ENCODE measurements at places on chromosomes 4 and X.

GRCh38 chr4:158016511-158016910 is 156.3 kb downstream of the GASK1B start:
- no peak overlapping the region for H3K4me3 ChIP-seq
- H3K4me1 ChIP-seq: no peaks in the 10 kb centered on the region
- no peak for DNase-seq
- H3K27ac ChIP-seq: no peak overlapping the region
- H3K36me3 ChIP-seq: no peaks in the 10 kb centered on the region

DNA sequence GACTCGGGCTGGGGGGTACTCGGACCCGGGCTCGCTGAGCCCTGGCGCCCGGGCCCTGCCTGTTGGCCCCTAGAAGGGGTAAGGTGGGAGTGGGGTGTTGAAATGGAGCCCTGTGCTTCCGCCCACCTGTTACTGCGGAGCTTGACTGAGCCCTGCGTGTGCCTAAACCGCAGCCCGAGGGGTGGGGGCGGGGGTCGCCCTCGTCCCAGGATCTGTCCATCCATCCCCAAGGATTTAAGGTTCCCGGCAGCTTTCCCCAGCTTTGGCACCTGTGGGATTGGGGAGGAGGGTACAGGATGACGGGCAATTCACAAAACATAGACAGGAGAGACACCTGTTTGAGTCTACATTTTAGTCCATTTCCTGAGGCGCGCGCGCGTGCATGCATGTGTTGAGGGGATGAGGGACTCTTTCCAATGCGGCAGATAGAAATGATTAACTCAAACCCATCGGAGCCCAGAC is 779 bp downstream of the GABRQ start:
- H3K36me3 ChIP-seq: no peaks in the 10 kb centered on the region
- H3K4me3 ChIP-seq: no peak overlapping the region
- H3K27me3 ChIP-seq: peaks cover 9% of the 10 kb centered on the region

DNA sequence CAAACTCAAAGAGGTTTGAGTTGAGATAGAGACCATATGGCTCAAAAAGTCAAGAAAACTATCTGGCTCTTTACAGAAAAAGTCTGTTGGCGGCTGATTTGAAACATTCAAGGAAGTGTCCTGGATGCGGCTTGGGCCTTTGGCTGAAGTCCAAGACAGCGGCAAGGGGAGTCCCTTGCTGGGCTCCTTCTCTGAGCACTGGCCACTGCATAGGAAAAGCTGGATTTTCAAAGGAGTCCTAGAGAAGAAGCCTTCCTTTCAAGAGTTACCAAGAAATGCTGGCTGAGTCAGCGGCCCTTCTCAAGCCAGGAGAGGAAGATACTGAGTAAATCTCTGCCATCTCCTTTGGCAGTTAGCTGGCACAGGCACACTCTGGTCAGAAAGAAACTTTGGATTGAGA is 12.1 kb downstream of the APLN start:
- H3K36me3 ChIP-seq: no peaks in the 10 kb centered on the region
- H3K27me3 ChIP-seq: no peaks in the 10 kb centered on the region
- no peaks in the 10 kb centered on the region for H3K4me1 ChIP-seq
- H3K27ac ChIP-seq: no peak overlapping the region
- DNase-seq: peak; percentile 85

DNA sequence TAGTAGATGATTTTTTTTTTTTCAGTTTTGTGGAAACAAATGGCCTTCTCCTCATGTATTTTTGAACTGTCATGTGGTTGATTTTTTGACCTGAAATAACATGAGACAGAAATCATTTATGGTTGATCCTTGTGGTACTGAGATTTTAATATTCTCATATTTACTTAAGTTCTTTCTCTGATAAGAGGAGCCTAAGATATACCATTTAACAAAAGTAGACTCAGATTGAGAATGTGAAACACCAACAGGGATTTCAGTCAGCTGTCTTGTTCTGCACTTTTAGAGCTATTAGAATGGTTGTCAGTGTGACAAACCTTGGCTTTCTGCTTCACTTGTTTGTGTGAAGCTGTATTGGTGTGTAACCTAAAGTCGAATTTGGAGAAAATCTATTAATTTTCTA is 575.7 kb downstream of the SPOCK3 start:
- H3K4me3 ChIP-seq: no peak overlapping the region
- H3K27me3 ChIP-seq: no peaks in the 10 kb centered on the region
- DNase-seq: no peak
- no peak overlapping the region for H3K27ac ChIP-seq
- no peaks in the 10 kb centered on the region for H3K4me1 ChIP-seq

- DNase-seq: peak; percentile 46
- H3K27ac ChIP-seq: no peak overlapping the region
- H3K27me3 ChIP-seq: no peaks in the 10 kb centered on the region
- no peak overlapping the region for H3K4me3 ChIP-seq
- no peaks in the 10 kb centered on the region for H3K4me1 ChIP-seq
Observed at GRCh38 chr4:113339430-113339813, 290.0 kb downstream of the ANK2 start.

- no peaks in the 10 kb centered on the region for H3K27me3 ChIP-seq
- no peak overlapping the region for H3K4me3 ChIP-seq
- H3K36me3 ChIP-seq: no peaks in the 10 kb centered on the region
- no peak overlapping the region for H3K27ac ChIP-seq
- DNase-seq: no peak
- H3K4me1 ChIP-seq: no peaks in the 10 kb centered on the region
Observed at GRCh38 chr4:183132865-183133264, 33.8 kb downstream of the WWC2 start.

- H3K27ac ChIP-seq: no peak overlapping the region
- H3K36me3 ChIP-seq: no peaks in the 10 kb centered on the region
- DNase-seq: no peak
- H3K27me3 ChIP-seq: no peaks in the 10 kb centered on the region
- no peak overlapping the region for H3K4me3 ChIP-seq
Observed at GRCh38 chr4:31383767-31384166, 663.6 kb downstream of the PCDH7 start.

DNA sequence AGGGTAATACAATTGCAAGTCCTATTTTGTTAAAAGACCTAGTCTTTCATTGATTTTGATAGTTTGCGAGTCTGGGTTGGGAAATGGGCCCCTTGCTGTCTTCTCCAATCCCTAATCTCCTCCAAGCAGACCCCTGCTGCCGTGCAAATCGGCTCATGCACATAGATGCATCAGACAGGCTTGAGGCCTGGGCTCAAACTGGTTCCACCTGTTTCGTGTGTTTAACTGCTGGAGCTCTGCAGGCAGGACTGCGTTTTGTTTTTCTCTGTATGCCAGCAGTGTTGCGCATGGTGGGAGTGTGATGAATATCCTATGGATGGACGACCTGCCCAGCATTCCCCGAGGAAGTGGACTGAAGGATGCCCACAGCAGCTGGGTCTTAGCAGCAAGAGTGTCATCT is 133.9 kb downstream of the PDGFRA start:
- no peak overlapping the region for H3K4me3 ChIP-seq
- H3K4me1 ChIP-seq: no peaks in the 10 kb centered on the region
- H3K27me3 ChIP-seq: no peaks in the 10 kb centered on the region

- H3K4me3 ChIP-seq: no peak overlapping the region
- H3K36me3 ChIP-seq: no peaks in the 10 kb centered on the region
- H3K27me3 ChIP-seq: no peaks in the 10 kb centered on the region
- no peaks in the 10 kb centered on the region for H3K4me1 ChIP-seq
- no peak for DNase-seq
Observed at GRCh38 chrX:54386314-54386713, 28.5 kb upstream of the WNK3 start.

- no peak overlapping the region for H3K27ac ChIP-seq
- peaks cover 21% of the 10 kb centered on the region for H3K27me3 ChIP-seq
- H3K36me3 ChIP-seq: no peaks in the 10 kb centered on the region
Observed at GRCh38 chrX:13430136-13430827, 110.4 kb upstream of the ATXN3L start.

- H3K4me3 ChIP-seq: no peak overlapping the region
- DNase-seq: peak; percentile 68
- no peaks in the 10 kb centered on the region for H3K36me3 ChIP-seq
Observed at GRCh38 chr4:184745831-184746795, 12.2 kb upstream of the CENPU start.

DNA sequence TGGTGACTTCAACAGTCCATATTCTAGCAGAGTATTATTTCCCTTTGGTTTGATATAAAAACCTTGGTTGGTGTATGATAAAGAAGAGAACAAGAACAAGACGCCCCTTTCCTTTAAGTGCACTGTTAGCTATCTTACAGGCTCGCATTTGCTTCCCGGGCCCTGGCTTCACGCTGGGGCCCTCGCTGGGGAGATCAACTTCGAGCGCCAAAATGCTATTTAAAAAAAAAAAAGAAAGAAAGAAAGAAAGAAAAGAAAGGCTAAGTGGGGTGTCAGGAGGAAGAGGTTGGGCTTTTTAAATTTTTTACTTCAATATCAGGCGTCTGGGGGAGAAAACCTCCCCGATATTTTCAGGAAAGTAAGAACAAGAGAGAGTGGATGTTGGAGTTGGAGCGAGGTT is 11.7 kb downstream of the ARX start:
- H3K36me3 ChIP-seq: no peaks in the 10 kb centered on the region
- DNase-seq: no peak
- peaks cover 79% of the 10 kb centered on the region for H3K27me3 ChIP-seq

DNA sequence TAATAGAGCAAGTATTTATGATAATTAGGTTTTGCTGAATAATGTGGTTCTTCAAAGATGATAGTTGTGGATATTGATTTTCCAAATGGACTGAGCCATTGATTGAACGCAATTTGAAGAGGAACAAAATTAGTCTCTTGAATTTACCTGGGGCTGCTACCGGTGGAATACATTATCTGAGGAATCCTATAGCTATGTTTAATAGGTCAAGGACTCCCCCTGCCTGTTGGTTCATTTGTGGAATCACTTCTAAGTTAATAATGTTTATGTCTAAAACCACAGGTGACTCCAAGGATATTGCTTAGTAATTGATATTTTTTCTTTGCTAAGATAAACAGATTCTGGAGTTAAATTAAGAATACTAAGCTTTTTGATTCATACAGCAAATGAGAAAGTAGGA is 576.0 kb upstream of the PABPC4L start:
- H3K27me3 ChIP-seq: no peaks in the 10 kb centered on the region
- peak; percentile 13 for DNase-seq
- no peak overlapping the region for H3K4me3 ChIP-seq
- no peaks in the 10 kb centered on the region for H3K4me1 ChIP-seq
- H3K27ac ChIP-seq: no peak overlapping the region
- no peaks in the 10 kb centered on the region for H3K36me3 ChIP-seq

All from lung (tissue), 17 donors.